Left renal pelvis (tissue), 4 donors: ENCODE measurements at places on chromosomes 1 and 21. TPM values are rescaled to one million over a fixed set of nuclear protein-coding genes. Genes with fewer than 3 reads are reported as not detected.

DNA sequence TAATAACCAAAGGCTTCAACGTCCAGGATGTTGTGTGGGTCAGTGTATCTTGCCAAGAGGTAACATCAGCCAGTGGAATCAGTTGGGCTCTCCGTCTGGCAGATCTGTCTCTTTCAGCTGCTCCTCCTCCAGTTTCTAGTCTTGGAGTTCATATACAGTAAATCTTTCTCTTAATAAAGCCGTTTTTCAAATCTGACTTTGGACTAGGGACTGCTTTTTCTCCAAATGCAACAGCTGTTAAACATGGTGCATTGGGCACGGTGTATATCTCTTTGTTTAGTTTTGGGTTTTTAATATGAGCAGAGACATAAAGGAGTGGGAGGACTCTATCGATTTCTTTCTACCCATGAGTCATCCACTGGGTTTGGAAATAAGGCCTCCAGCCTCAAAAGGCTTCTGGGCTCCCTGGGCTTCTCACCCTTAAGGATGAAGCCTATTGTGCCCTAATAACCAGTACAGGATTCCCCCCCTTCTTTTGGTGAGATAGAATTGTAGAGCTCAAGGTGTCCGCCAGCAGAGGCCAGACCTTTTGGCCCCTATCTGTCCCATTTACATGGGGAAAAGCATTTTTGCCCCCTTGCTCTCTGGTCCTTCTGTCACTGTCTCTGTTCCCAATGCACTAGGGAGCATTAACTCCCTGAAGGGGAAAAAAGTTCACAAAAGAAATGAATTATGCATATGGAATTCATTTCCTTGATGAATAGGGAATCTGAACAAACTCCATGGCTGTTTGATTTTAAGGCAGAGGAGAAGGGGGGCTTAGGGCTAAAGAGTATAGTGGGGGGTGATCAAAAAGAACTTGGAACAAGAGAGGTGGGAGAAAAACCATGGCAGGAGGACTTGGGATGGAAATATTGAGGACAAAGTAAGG lies 86.0 kb downstream of the PBX1 start:
- no peak for DNase-seq

DNA sequence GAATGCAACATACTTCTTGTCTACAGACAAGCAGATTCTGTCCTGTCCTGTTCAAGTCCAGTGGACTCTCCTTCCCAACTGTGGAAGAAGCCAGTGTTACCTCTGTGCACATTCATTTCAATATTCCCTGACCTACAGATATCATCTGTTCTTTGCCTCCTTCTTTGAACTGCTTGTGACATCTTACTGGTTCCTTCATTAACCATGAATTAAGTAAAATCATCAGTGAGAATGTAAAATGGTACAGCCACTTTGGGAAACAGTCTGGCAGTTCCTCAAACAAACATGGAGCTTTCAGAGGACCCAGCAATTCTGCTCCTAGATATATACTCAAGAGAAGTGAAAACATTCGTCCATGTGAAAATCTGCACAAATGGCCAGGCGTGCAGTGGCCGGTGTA lies 6.8 kb downstream of the SRARP start:
- no peak for DNase-seq

DNA sequence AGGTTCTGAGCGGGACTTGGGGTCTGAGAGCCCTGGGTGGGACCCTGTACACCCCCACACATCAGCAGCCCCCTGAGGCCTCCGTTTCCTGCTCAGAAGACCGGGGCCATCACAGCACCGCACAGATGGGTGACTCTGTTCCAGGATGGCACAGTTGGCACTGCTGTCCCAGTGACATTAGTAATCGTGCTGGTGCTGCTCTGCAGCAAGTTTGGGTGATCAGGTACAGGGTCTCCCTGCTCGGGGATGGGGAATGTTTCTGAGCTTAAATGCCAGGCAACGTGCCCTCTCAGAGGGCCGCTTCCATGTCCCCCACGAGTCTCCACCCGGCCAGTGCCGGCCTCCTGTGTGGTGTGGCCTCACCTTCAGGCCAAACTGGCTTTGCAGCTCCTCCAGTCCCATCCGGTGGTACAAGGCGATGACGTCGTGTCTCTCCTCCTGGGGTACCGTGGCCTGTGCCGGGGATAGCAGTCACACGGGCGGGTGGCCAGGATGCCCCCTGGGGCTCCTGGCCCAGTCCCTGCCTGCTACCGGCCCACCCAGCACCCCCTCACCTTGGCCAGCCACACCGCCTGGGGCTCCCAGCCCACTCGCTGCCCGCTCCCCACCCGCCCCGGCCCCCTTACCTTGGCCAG lies 17.1 kb downstream of the PRXL2B start:
- DNase-seq = no peak

RPE65 gene
- polyA plus RNA-seq = 0.11 TPM
